Kidney epithelial cell (primary cell): ENCODE measurements at places on chromosomes 1 and 21.

- no peak for DNase-seq
These were observed 61.8 kb downstream of the ITPKB start for GRCh38 chr1:226677027-226678020.

- no peak for DNase-seq
These were observed 261.6 kb downstream of the CAMTA1 start for GRCh38 chr1:7046891-7047290.

DNA sequence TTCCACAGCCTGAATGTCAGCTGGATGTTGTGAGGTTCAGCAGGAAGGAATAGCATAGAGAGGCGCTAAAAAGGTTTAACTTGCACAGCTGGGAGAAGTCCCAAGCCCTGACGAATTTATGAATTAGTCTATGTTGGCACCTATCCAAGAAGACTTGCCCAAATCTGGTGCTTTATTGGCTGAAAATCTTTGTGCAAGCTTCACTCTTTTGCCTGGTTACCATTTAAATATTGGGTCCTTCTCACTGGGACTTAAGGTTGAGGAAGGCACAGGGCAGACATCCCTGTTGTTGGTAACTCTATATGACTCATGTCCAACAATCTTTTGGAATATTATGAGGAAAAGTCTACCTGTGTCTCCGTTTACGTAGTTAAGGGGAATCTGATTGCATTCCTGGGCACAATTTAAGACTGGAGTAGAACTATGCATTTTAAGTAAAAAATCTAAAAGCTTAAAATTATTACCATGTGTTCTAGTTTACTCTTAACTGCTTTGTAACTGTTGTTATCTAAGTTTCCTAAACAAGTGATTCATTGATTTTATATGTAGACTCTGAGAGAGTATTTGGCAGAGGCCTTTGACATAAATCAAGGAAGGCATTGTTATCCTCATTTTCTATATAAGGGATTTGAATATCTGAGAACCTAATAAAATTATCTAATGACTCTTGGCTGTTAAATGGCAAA is 181.7 kb upstream of the DPYD start:
- DNase-seq: no peak

DNA sequence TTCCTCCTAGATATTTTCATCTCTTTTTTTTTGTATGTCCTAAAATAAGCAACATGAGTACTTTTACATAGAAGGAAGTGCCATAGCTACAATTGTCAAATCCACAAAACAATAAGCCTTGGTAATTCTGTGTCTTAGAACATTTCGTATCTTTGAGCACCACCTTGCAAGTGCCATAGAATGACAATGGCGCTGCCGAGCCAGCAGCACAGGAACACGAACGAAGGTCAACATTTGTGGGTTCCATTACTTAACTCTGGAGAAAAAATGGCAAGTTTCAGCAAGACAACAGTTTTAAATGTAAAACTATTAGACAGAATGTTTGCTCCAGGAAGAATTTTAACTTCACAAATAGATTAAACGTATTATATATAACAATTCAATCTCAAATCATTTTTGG is 222.1 kb downstream of the CHRM3 start:
- DNase-seq: no peak

DNA sequence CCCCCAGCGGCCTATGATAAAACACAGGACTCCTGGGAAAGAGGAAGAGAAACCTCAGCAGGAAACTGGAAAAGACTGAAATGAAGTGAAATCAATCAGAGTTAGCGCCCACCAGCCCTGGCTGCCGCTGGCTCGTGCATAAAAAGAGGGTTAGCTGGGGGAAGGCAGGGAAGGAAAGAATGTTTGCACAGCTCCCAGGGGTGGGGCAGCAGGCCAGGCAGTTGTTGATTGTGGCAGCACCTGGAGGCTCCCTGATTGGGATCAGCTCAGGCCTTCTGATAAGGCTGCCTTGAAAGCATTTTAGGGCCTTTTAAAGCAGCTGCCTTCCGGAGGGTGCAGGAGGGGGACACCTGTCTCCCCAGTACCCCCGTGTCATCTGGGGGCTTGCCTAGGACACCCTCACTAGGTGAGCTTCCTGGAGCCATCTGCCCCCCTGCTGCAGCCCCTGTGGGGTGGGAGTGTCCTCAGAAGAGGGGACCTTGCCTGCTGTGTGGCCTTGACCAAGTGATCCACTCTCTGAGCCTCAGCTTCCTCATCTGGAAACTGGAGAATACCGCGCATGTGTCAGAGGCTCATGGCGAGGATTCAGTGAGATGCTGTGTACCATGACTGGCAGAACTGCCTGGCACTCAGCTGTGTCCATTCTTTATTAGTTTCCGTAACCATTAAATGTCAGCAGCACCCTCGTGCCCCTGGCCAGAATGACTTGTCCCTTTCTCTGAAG is 6.6 kb downstream of the EPHB2 start:
- DNase-seq: no peak

- no peak for DNase-seq
These were observed 98.3 kb upstream of the FGGY start for GRCh38 chr1:59198564-59198963.

DNA sequence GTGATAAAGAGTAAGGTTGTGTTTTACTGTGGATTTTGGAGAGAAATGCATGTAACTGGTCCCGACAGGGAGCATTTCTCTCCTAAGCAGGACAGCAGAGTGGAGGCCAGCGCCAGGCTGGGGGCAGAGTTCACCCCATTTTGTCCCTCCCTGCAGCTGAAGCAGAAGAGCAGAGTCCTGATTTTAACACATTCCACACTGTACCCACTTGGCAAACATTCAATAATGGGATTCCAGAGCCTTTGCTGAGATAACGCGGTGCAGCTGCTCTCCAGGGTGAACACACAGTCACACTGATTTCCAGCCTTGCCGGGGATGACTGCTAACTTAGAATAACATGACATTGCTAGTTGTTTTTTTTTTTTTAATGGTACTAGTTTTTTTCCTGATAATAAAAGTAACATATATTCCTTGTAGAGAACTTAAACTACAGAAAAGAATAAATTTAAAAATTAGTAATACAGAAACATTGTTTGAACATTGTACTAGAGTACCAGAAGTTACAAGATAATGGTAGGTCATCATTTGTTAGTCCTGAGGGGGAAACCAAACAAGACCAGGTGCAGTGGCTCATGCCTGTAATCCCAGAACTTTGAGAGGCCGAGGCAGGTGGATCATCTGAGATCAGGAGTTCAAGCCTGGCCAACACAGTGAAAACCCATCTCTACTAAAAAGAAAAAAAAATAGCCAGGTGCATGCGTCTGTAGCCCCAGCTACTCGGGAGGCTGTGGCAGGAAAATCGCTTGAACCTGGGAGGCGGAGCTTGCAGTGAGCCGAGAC is 77.2 kb downstream of the SCCPDH start:
- no peak for DNase-seq

GRCh38 chr21:36725793-36726386 is 27.0 kb downstream of the SIM2 start:
- no peak for DNase-seq

DNA sequence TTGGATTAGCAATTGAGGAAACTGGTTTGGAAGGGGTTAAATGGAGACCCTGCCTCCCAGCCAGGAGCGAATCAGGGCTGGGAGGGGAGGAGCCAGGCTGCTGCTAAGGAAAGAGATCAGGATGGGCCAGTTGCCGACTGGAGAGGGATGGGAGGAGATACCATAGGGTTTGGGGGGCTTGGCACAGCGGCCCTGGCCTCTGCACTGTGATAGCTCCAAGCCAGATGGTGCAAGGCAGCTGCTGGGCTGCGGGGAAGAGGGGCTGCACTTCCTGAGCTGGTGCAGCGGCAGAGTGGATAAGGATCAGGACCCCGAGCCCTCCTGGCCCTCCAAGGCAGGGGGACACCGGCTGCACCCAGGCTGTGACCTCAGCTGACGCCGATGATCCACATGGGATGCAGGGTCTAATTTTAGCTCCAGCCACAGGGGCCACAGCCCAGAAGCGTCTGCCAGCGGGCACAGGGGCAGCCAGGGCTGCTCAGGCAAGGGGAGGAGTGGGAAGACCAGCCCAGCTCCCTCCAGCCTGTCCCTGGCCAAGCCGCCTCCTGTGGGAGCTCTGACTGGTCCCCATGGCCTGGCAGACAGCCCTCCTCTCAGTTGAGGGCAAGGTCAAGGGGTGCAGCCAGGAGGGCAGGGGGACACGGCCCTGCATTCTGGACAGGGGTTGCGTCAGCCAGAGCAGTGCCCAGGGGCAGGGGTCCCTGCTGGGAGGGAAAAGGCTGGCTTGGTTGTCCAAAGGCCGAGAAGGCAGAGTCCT is at the start of gene EXTL1:
Gene EXTL1, plus strand, starts transcription at position 129 of the 757 bp plus-strand sequence. CDS start 872 bp downstream, outside the sequence.
- no peak for DNase-seq

DNA sequence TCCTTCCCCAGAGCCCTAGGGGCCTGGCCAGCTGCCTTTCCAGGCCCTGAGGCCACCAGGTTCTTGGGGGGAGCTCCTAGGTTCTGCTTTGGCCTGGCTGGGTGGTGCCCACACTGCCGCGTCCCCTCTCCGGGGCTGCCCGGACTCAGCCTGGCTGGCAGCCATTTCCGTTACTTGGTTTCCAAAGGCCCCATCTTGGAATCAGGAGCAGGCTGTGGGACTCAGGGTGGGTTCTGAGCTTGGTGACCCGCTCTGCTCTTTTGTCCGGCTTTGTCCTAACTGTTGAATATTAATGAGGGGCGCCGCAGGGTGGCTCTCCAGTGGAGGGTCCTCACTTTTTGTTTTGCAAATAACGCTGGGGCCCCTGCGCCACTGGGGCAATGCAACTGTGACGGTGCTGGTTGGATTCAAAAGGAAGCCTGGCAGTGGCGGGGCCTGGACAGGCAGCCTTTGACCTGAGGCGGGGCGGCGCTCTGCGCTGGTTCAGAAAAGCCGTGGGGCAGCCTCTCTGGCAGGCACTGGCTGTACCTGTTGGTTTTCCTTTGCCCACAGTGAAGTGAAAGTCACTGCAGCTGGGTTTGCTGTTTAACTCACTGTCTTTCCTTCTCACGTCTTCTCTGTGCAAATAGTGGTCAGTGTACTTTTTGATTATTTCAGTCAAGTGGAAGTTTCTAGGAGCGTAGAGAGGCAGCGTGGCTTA is 20.2 kb downstream of the SKI start:
- DNase-seq: no peak

GRCh38 chr1:184866991-184867788 is 107.1 kb downstream of the NIBAN1 start:
- DNase-seq: peak; percentile 85

DNA sequence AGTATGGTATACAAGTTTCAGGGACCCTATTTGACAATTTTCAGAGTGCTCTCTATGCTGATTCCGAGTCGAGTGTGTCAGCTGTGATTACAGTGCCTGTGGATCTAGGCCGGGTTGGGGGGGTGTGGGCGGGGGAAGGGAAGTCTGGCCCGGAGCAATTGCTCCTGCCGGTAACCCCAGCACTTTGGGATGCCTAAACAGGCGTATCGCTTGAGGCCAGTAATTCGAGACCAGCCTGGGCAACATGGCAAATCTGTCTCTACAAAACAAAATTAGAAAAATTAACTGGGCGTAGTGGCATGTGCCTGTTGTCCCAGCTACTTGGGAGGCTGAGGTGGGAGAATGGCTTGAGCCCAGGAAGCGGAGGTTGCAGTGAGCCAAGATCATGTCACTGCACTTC is 1.6 kb upstream of the IL10RB start:
- DNase-seq: no peak
